ENCODE measurements at places on chromosomes 1 and 21. TPM values are rescaled to one million over a fixed set of nuclear protein-coding genes. Genes with fewer than 3 reads are reported as not detected.
A peak's percentile ranks its signal among the peaks of the same experiment; 100 is the strongest.

Gene HSD3B2
- total RNA-seq, result 1.1 TPM

Gene TTC24
- 13.2 TPM for total RNA-seq

Gene TSTD1
- total RNA-seq, result 130 TPM

Gene ATP1A4
- total RNA-seq, result not detected

- peak overlapping the region; percentile 78 for H3K27ac ChIP-seq
- DNase-seq, result peak; percentile 11
- peak overlapping the region; percentile 65 for H3K4me3 ChIP-seq
- H3K4me1 ChIP-seq, result peaks cover 42% of the 10 kb centered on the region
- no peaks in the 10 kb centered on the region for H3K36me3 ChIP-seq
These were observed 678 bp upstream of the PTTG1IP start for GRCh38 chr21:44874240-44874496.

DNA sequence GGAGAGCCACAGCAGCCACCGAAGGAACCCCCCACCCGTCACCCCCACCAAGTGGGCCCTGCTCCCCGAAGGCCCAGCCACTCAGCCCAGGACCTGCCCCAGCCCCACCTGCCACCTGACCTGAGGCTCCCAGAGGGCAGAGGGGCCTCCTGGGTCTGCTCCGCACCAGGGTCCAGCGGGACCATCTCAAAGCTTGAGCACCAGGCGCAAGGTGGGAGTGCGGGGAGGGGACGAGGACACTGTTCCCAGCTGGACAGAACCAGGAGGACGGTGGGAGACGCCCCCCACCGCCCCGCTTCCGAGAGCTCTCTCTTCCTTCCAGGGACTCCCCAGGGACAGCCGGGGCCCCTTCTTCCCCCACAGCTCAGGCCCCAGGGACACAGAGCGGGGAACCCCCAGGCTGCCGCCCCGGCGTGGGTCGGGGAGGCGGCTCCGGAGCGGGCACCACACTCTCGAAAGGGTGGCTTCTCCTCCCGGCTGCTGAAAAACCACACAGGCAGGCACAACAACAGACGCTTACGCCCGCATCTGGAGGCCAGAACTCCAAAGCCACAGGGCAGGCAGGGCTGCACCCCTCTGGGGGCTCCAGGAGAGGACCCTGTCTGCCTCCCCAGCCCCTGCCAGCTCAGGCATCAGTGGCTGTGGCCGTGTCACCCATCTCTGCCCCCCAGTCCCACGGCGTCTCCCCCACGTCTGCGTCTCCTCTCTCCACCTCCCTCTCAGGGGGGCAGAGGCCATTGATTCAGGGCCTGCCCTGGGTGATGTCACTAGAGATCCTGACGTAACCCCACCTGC, 1.9 kb upstream of the TTLL10 start:
- H3K27me3 ChIP-seq, result peaks cover 71% of the 10 kb centered on the region
- no peak for DNase-seq
- H3K27ac ChIP-seq, result peak overlapping the region; percentile 9
- H3K4me1 ChIP-seq, result peaks cover 31% of the 10 kb centered on the region

GRCh38 chr1:145729196-145729595, 9.9 kb downstream of the CD160 start:
- no peak for DNase-seq
- no peak overlapping the region for H3K27ac ChIP-seq
- no peaks in the 10 kb centered on the region for H3K36me3 ChIP-seq

DNA sequence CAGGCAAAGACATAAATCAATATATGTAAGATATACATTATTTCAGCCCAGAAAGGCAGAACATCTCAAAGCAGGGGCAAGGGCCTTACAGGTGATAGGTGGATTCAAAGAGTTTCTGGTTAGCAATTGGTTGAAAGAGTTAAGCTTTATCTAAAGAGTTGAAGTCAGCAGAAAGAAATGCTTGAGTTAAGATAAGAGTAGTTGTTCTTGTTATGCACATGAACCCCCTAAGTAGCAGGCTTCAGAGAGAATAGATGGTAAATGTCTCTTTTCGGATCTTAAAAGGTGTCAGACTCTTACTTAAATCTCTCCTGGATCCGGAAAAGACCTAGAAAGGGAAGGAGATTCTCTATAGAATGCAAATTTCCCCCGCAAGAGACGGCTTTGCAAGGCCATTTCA, 8.3 kb upstream of the ZBTB40 start:
- H3K4me1 ChIP-seq, result no peaks in the 10 kb centered on the region
- no peak overlapping the region for H3K4me3 ChIP-seq
- H3K27me3 ChIP-seq, result peaks cover 21% of the 10 kb centered on the region
- H3K36me3 ChIP-seq, result no peaks in the 10 kb centered on the region
- DNase-seq, result no peak
- no peak overlapping the region for H3K27ac ChIP-seq

DNA sequence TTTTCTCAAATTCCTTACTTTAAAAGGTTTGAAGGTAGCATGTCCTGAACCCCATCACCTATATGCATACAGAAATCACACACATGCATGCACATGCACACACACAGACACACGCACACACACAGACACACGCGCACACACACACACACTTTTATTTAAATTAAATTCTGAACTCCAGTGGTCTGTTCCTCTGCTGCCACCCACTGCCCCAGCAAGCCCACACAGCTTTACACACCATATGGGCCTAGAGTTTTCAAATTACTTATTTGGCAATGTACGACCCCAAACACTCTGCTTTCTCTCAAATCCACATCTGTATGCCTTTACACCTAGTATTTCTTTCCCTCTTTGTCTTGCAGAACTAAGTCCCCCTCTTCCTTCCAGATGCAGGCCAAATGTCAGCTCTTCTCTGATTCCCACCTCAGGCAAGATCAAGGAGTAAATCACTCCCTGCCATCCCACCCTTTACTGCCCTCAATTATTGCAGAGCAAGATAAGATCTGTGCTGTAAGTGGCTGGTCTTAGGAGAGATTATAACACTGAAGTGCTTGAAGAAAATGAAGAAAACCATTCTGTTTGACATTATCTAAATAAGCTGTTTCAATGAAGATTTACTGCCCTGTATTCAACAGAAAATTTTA, 429.9 kb upstream of the CXADR start:
- no peak for DNase-seq
- H3K4me3 ChIP-seq, result no peak overlapping the region
- no peaks in the 10 kb centered on the region for H3K36me3 ChIP-seq
- no peak overlapping the region for H3K27ac ChIP-seq

DNA sequence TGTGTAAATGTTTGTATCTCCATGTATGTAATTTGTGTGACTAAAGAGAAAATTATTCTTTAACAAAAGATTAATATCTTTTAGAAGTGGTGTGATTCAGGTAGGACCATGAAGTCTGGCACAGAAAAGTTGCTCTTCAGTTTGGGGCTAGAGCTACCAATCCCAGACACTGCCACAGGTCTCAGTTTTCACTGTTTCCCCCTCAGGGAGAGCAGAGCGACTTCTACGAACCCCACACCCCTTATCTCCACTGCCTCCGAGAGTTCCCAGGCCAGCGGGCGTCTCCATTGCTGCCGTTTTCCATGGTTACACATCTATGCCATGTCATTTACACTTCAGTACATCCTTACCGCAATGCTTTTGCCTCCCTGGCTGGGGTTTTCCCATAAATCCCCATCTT, 93.0 kb upstream of the SMYD2 start:
- H3K27ac ChIP-seq, result no peak overlapping the region
- DNase-seq, result no peak
- H3K4me3 ChIP-seq, result no peak overlapping the region
- H3K36me3 ChIP-seq, result no peaks in the 10 kb centered on the region
- H3K4me1 ChIP-seq, result no peaks in the 10 kb centered on the region
- peaks cover 16% of the 10 kb centered on the region for H3K27me3 ChIP-seq

- DNase-seq, result no peak
- no peak overlapping the region for H3K27ac ChIP-seq
- H3K4me3 ChIP-seq, result no peak overlapping the region
- H3K27me3 ChIP-seq, result no peaks in the 10 kb centered on the region
- H3K4me1 ChIP-seq, result no peaks in the 10 kb centered on the region
- no peaks in the 10 kb centered on the region for H3K36me3 ChIP-seq
These were observed 1.7 kb upstream of the KCNE2 start for GRCh38 chr21:34362136-34362444.

GRCh38 chr1:243582326-243582725, 267.7 kb downstream of the AKT3 start:
- no peaks in the 10 kb centered on the region for H3K27me3 ChIP-seq
- no peaks in the 10 kb centered on the region for H3K4me1 ChIP-seq
- H3K36me3 ChIP-seq, result peaks cover 9% of the 10 kb centered on the region
- no peak overlapping the region for H3K27ac ChIP-seq

DNA sequence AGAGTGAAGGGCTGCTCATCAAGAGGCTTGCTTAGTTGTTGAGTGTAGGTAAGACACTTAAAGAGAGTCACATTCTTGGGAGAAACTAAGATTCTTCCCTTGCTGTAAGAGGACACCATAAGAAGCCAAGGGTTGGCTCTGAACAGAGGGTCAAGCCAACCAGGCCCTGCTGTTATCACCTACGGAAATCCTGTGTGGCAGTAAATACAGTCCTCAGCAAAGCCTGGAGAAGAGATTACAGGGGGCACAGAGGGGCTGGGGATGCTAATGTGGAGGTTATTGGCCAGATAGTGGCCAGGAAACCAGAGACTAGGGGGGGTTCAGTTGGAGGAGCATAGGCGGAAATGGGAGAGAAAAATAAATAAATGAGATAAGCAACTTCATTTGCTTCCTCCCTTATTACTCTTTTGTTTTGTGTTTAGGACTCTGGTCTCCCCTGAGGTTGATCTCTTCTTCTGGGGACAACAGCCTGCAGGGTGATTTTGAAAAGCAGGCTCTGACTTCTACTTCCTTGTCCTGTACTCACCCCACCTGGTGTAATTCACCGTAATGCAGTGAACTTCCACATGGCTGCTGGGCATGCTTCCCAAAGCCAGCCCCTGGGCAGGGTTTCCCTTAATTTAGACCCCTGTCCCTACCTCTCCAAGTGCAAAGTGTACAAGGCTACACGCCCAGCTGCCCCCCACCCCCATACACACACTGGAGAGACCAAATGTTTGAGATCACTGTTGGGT, 40.9 kb downstream of the MTARC1 start:
- no peaks in the 10 kb centered on the region for H3K4me1 ChIP-seq
- H3K36me3 ChIP-seq, result no peaks in the 10 kb centered on the region
- no peak overlapping the region for H3K27ac ChIP-seq
- peaks cover 4% of the 10 kb centered on the region for H3K27me3 ChIP-seq
